ENCODE measurements at places on chromosomes 3 and 15. TPM values are rescaled to one million over a fixed set of nuclear protein-coding genes. Genes with fewer than 3 reads are reported as not detected.

The FANCD2OS gene
- total RNA-seq = not detected

The TJP1 gene
- total RNA-seq = 0.53 TPM

The GRK7 gene
- 0.15 TPM for total RNA-seq

The ALPK3 gene
- 0.82 TPM for total RNA-seq

DNA sequence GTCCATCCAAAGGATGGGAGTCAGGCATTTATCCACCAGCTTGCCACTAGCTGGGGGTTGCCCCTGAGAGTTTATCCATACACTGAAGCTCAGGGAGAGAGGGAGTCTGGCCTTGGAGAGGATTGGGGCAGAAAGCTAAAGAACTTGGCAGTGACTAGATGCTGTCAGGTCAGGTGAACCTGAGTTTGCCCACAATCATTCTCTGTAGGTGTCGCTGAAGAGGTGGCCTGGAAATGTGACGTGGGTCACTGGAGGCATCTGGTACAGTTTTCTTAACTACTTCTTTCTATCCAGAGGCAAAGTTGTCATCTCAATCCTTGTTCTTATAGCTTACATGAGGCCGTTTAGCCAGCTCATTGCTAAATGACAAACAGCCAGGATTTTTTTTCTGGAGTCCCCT lies 298.0 kb upstream of the CTNNB1 start:
- no peaks in the 10 kb centered on the region for H3K27me3 ChIP-seq
- H3K36me3 ChIP-seq = no peaks in the 10 kb centered on the region
- no peak overlapping the region for H3K27ac ChIP-seq
- no peak overlapping the region for H3K4me3 ChIP-seq
- no peak for DNase-seq

DNA sequence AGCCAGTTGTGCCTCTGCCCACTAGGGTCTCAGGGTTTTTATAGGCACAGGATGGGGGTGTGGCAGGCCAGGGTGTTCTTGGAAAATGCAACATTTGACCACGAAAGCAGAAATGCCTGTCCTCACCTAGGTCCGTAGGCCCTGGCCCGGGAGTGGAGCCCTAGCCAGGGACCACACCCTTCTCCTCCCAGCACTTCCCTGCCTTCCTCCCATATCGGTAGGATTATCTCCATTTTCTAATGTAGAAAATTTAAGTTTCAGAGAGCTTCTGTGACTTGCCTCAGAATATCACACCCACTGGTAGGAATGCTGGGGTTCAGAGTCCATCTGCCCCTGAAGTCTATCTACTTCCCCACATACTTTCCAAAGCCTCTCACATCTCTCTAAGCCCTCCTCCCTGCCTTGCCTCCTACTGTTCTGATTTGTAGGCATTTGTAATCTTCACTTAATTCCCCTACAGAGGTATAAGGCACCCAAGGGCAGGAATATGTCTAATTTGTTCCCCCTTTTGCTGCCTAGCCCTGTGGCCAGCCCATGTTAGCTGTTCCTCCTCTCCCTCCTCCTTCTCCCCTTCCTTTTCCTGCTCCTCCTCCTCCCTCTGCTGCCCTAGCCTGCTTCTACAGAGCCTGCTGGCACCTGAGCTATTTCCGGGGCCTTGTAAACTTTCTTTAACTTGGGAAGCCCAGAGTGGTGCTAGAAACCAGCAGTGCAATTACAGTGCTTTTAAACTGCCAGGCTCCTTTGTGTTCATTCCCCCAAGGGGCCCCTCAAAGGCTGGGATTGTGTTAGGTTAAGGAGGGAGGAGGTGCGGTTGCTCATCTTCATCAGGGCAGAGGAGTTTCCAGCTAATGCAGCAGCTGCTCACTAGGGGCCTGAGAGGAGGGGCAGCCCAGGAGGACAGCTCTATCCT lies 71.1 kb downstream of the MRPL46 start:
- DNase-seq = no peak
- no peak overlapping the region for H3K4me3 ChIP-seq
- no peaks in the 10 kb centered on the region for H3K4me1 ChIP-seq
- H3K36me3 ChIP-seq = no peaks in the 10 kb centered on the region

GRCh38 chr3:191774485-191774884 lies 313.5 kb downstream of the PYDC2 start:
- no peaks in the 10 kb centered on the region for H3K4me1 ChIP-seq
- DNase-seq = no peak
- no peak overlapping the region for H3K4me3 ChIP-seq

DNA sequence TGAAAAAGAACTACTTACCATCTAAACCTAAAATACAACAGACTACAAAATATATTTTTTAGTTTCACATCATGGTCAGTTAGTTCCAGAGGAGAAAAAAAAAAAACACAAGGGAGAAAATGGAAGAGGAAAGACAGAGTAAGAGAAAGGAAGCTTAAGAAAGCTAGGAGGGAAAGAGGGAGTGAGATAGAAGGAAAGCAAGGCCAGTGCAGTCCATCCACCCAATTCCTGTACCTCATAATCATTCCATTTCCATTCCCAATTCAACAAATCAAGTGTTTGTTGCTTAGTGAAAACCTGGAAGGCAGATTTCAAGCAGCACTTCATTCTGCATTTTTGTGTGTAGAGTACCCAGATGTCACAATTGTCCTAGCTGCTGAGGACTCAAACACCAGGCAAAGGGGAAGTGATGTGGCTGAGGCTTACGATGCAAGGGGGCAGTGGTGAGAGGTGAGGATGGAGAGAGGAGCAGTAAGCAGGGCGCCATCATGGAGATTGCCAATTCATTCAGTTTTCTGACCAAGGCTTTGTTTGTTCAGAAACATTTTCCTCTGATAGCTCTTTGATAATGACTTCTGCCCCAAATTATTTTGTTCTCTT lies 83.6 kb upstream of the GSK3B start:
- H3K4me3 ChIP-seq = no peak overlapping the region
- H3K4me1 ChIP-seq = no peaks in the 10 kb centered on the region
- DNase-seq = no peak

GRCh38 chr3:23743141-23743784 lies 62.5 kb upstream of the UBE2E1 start:
- H3K27ac ChIP-seq = no peak overlapping the region
- no peaks in the 10 kb centered on the region for H3K27me3 ChIP-seq
- no peaks in the 10 kb centered on the region for H3K4me1 ChIP-seq
- DNase-seq = no peak
- H3K36me3 ChIP-seq = no peaks in the 10 kb centered on the region

GRCh38 chr3:12990306-12990705 lies 82.9 kb downstream of the IQSEC1 start:
- H3K27ac ChIP-seq = no peak overlapping the region
- no peak for DNase-seq
- H3K36me3 ChIP-seq = peaks cover 10% of the 10 kb centered on the region
- H3K4me3 ChIP-seq = no peak overlapping the region
- peaks cover 72% of the 10 kb centered on the region for H3K4me1 ChIP-seq
- H3K27me3 ChIP-seq = no peaks in the 10 kb centered on the region

DNA sequence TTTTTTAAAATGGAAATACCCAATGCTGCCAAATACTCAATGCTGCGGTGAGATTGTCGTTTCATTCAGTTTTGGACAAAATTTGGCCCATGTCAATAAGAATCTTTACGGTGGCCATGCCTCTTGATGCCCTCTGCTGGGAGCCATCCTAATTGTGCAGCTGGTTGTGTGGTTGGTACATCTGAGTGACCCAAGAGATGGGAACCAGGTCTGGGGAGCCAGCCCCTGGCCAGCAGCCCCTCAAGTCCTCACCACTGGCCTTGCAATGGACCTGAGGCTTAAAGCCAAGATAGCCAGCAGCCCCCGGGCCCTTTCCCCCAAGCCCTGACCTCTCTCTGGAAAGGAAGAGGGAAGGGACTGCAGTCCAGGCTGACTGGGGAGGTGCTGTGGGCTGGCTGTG lies 36.4 kb upstream of the ESYT3 start:
- no peak overlapping the region for H3K27ac ChIP-seq
- no peaks in the 10 kb centered on the region for H3K36me3 ChIP-seq
- peaks cover 44% of the 10 kb centered on the region for H3K27me3 ChIP-seq
- no peak overlapping the region for H3K4me3 ChIP-seq

GRCh38 chr15:66555685-66556084 lies 10.1 kb downstream of the LCTL start:
- no peaks in the 10 kb centered on the region for H3K36me3 ChIP-seq
- H3K4me3 ChIP-seq = no peak overlapping the region
- DNase-seq = no peak
- no peaks in the 10 kb centered on the region for H3K27me3 ChIP-seq

DNA sequence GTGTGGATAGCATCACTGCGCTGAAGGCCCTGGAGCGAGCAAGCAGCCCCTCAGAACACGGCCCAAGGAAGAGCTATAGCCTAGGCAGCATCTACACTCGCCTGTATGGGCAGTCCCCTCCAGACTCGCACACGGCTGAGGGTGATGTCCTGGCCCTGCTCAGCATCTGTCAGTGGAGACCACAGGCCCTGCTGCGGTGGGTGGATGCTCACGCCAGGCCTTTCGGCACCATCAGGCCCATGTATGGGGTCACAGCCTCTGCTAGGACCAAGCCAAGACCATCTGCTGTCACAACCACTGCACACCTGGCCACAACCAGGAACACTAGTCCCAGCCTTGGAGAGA lies 20.5 kb downstream of the ATRIP start:
- H3K36me3 ChIP-seq = peaks cover 38% of the 10 kb centered on the region
- no peak for DNase-seq
- no peaks in the 10 kb centered on the region for H3K27me3 ChIP-seq
- peak overlapping the region; percentile 98 for H3K27ac ChIP-seq

GRCh38 chr15:38593524-38593923 lies 28.9 kb upstream of the RASGRP1 start:
- no peak for DNase-seq
- no peak overlapping the region for H3K4me3 ChIP-seq

DNA sequence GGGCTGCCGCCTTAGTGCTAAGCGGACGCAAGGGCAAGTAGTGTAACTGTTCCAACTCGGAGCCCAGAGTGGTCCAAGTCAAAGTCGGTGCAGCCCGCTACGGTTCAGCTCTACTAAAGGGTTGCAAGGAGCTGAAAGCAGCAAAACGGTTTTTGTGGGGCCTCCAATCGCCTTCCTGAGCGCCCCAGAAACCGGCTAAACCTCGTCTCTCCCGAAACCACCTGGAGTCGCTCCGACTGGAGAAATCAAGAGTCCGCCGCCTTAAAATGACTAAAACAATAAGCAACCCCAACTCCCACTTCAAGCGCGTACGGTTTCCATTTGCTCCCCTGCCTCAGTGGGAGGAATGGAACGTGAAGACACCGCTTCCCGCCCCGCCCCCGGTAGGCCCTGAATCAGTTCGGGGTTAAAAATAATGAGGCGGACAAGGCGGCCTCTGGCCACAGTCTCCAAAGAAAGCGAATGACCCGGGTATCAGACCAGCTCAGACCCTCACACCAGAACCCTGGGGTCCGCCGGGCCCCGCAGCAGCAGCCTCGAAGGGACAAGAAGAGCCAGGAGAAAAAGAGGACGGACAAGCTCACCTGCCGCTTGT lies 401 bp downstream of the SEC11A start:
- peak overlapping the region; percentile 78 for H3K27ac ChIP-seq
- H3K36me3 ChIP-seq = no peaks in the 10 kb centered on the region
- H3K4me1 ChIP-seq = peaks cover 21% of the 10 kb centered on the region
- no peaks in the 10 kb centered on the region for H3K27me3 ChIP-seq

DNA sequence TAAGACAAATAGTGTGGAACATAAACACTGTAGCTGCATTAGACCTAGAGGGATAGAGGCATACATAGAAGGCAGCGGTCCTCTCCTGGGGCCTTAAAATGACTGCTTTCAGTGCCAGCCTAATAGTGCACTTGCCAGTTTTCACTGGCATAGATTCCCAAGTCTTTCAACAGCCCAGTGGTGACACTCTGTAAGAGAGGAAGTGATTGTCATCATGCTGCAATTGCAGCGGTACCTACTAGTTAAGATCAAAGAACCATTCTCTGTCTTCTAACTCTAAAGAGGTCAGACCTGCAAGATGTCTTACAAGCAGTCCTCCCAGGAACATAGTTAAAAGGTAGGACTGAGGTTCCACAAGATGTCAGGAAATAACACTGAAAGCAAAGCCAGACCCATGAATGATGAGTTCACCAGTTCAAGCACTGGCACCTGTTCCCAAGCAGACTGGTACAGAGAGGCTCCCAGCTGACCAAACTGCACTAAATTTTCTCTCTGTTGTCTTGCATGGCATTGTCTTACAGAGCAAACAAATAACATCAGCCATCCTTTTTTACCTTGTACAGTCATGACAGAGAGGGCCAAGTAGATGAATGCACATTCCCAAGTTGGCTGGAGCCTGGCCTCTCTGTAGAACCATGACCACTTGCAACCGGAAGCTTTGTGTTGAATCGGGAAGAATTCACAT lies 100.5 kb upstream of the SKOR1 start:
- no peak overlapping the region for H3K4me3 ChIP-seq
- peaks cover 3% of the 10 kb centered on the region for H3K4me1 ChIP-seq
- no peak overlapping the region for H3K27ac ChIP-seq
- H3K27me3 ChIP-seq = no peaks in the 10 kb centered on the region

GRCh38 chr3:149356044-149356592 lies 21.3 kb downstream of the TM4SF1 start:
- no peak overlapping the region for H3K27ac ChIP-seq
- H3K4me1 ChIP-seq = no peaks in the 10 kb centered on the region
- H3K4me3 ChIP-seq = no peak overlapping the region
- no peaks in the 10 kb centered on the region for H3K36me3 ChIP-seq

- peaks cover 5% of the 10 kb centered on the region for H3K4me1 ChIP-seq
- peak overlapping the region; percentile 41 for H3K27ac ChIP-seq
- no peaks in the 10 kb centered on the region for H3K27me3 ChIP-seq
Measured at GRCh38 chr3:33115024-33115768, 1.4 kb downstream of the CRTAP start.

DNA sequence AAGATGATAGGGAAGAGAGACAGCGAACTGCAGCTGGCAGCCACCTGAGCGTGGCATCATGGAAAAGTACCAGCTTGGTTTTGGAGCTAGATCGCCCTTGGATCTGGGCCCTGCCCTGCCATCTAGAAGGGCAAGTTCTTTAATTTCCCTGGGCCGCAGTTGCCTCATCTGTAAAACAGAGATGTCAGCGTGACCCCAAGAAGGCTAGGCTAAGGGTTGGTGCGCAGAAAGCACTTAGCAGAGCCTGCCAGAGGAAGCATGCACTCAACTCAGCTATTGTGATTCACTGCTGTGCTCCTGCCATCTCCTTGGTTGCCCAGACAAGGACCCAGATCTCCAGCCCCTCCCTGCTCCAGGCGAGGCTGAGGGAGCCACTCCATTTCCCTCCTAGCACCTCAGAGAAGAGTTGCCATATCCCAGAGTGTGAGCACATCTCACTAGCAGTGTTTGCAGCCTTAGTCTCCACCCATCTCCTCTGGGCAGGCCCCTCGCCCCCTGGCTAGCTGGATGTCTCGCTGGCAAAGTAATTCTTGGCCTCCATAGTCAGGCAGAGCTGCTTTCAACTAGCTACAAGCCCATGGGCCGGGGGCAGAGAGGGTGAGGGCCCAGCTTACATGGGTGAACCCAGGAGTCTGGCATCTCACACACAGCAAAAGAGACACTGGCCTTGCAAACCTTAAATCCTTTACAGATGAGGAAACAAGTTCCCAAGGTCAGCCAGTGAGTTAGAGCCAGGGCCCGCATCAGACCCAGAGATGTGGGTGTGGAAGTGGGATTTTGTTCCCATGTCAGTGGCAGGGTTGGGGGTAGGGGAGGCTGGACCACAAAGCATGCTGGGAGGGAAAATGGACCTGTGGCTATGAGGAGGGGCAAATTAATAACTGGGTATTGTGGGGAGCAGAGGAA lies 280.7 kb upstream of the TLE3 start:
- peaks cover 4% of the 10 kb centered on the region for H3K4me1 ChIP-seq
- H3K4me3 ChIP-seq = no peak overlapping the region
- H3K27ac ChIP-seq = no peak overlapping the region
- no peaks in the 10 kb centered on the region for H3K36me3 ChIP-seq
- H3K27me3 ChIP-seq = peaks cover 46% of the 10 kb centered on the region
- DNase-seq = no peak

Data from T-cell (primary cell).